ENCODE measurements at places on chromosomes 2 and 18. TPM values are rescaled to one million over a fixed set of nuclear protein-coding genes. Genes with fewer than 3 reads are reported as not detected.

Gene FSHR
- total RNA-seq: not detected

GRCh38 chr18:45277908-45278307, 337.4 kb upstream of the SLC14A2 start:
- no peak overlapping the region for H3K4me3 ChIP-seq
- no peaks in the 10 kb centered on the region for H3K4me1 ChIP-seq
- no peak for DNase-seq
- no peaks in the 10 kb centered on the region for H3K27me3 ChIP-seq

DNA sequence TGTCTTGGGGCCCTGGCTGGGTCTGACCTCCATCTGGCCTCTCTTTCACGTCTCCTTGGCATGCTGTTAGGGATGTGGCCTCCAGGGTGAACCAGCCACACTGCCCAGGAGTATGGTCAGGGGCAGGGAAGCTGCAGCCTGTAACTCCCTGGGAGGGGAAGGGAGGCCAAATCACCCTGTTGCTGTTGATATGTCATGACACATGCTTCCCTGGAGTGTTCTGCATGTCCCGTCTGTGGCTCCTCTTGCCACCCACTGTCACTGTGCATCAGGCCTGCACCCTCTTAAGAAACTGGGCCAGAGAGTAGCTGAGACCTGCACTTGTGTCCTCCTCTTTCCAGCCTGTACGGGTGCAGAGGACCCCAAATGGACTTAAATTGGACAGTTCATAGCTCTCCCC, 221.3 kb downstream of the FHOD3 start:
- H3K4me3 ChIP-seq: no peak overlapping the region
- H3K27ac ChIP-seq: no peak overlapping the region
- H3K36me3 ChIP-seq: no peaks in the 10 kb centered on the region
- H3K27me3 ChIP-seq: peaks cover 5% of the 10 kb centered on the region
- H3K4me1 ChIP-seq: no peaks in the 10 kb centered on the region
- DNase-seq: no peak

Gene MC5R
- total RNA-seq: not detected

GRCh38 chr2:221077251-221077650, 494.9 kb downstream of the EPHA4 start:
- H3K4me1 ChIP-seq: no peaks in the 10 kb centered on the region
- H3K27me3 ChIP-seq: peaks cover 8% of the 10 kb centered on the region
- no peak overlapping the region for H3K4me3 ChIP-seq
- H3K27ac ChIP-seq: no peak overlapping the region

GRCh38 chr2:116585669-116586327, 1228.7 kb upstream of the DDX18 start:
- H3K36me3 ChIP-seq: no peaks in the 10 kb centered on the region
- no peak overlapping the region for H3K27ac ChIP-seq
- no peaks in the 10 kb centered on the region for H3K4me1 ChIP-seq
- no peaks in the 10 kb centered on the region for H3K27me3 ChIP-seq
- no peak for DNase-seq
- no peak overlapping the region for H3K4me3 ChIP-seq

DNA sequence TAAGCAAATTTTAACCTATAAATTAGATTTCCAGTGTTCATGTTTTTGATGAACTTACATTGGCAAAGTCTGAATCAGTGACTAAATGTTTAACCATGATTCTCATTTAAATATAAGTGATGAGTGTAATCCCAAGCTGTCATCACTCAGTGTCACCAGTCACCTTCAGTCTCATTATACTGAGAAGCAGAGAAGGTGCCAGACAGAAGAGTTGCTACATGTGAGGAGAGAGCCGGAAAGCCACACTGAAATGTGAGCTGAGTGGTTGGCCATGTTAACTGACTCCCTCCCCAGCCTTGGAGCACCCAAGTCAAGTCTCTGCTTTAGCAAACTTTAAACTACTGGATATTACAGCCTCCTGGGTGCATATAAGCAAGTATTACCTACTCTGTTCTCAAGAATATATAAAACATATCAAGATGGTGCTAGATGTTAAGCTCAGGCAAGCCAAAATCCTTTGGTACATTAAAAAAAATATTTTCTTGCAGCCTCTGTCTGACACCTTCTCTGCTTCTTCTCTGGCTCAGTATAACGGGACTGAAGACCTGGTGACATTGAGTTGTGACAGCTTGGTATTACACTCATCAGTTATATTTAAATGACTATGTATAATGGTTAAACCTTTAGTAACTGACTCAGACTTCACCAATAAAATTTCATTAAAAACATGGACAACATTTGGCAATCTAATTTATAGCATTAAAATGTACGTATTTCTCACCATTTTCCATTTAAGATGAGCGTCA, 75.8 kb upstream of the MAP3K20 start:
- DNase-seq: no peak
- H3K4me1 ChIP-seq: no peaks in the 10 kb centered on the region
- no peak overlapping the region for H3K27ac ChIP-seq

Gene SDC1
- total RNA-seq: 0.67 TPM

GRCh38 chr2:26997394-26997793, 27.0 kb downstream of the MAPRE3 start:
- H3K4me1 ChIP-seq: no peaks in the 10 kb centered on the region
- no peak overlapping the region for H3K4me3 ChIP-seq
- H3K36me3 ChIP-seq: no peaks in the 10 kb centered on the region

- H3K36me3 ChIP-seq: no peaks in the 10 kb centered on the region
- no peaks in the 10 kb centered on the region for H3K4me1 ChIP-seq
- H3K27me3 ChIP-seq: no peaks in the 10 kb centered on the region
These were observed 37.5 kb upstream of the NPAS2 start for GRCh38 chr2:100782380-100782878.

Gene GKN1
- total RNA-seq: not detected

DNA sequence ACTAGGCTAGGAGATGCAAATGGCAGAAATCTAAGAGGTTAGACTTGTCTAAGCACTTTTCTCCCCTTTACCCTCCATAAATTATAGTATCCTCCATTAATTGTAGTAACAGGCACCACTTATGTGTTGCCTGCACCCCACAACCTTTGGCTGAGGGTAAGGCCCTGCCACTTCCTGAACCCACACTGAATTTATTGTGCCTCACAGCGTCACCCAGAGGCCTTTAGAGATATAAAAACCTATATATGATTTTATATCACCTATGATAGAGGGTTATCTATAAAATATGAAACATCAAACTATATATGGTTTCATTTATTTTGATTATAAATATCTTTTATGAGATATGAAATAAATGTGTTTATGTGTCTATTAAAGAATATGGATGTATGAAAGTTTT, 2.6 kb downstream of the UGT1A9 start:
- DNase-seq: no peak
- no peak overlapping the region for H3K27ac ChIP-seq
- H3K27me3 ChIP-seq: peaks cover 13% of the 10 kb centered on the region
- H3K4me1 ChIP-seq: no peaks in the 10 kb centered on the region
- no peaks in the 10 kb centered on the region for H3K36me3 ChIP-seq

DNA sequence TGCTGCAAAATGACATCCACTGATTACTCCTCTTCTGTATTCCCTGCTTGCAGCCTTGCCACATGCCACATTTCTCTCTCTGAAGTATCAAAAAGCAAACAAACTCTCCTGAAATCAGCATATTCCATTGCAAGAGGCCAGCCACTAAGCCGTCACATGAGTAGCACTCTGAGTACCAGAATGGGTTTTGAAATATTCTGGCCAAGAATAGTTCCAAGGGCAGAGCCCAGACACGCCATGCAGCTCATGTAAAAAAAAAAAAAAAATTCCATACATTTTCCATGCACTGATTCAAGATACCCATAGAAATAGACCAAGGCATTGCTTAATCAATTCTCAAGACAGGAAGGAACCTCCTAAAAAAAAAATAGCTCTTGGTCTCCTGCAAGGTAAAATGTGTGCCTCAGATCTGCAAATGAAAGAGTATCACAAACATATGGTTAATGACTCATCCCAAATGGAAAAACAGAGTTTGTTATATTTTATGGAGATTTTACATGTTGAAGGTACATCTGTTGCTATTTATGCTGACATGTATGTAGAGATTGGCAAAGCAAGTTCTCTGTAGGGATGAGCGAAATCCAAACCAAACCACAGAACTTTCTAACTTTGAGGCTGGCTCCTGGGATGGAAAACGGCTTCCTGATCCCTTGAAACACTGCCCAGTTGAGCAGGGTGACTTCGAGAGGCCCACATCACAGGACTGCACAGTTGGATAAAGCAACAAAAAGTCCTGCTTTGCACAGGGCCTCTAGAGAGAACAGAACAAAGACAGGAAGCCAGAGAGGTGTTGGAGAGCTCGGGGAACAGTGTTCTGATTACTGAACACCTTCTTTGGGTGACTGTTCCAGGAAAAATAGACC, 346.2 kb downstream of the ZNF521 start:
- H3K4me3 ChIP-seq: no peak overlapping the region
- H3K36me3 ChIP-seq: no peaks in the 10 kb centered on the region
- DNase-seq: no peak

GRCh38 chr2:113058998-113059960, at the start of gene IL36RN:
Gene IL36RN, plus strand, starts transcription at chr2:113059198. Its CDS starts 241 bp downstream, at chr2:113059439.
- H3K4me3 ChIP-seq: no peak within 1 kb of the TSS
- no peaks in the 10 kb centered on the region for H3K27me3 ChIP-seq
- peaks cover 11% of the 10 kb centered on the region for H3K36me3 ChIP-seq
- H3K4me1 ChIP-seq: peaks cover 11% of the 10 kb centered on the region
- no peak within 1 kb of the TSS for H3K27ac ChIP-seq
- no peak for DNase-seq

Gene RUFY4
- total RNA-seq: 1.8 TPM

DNA sequence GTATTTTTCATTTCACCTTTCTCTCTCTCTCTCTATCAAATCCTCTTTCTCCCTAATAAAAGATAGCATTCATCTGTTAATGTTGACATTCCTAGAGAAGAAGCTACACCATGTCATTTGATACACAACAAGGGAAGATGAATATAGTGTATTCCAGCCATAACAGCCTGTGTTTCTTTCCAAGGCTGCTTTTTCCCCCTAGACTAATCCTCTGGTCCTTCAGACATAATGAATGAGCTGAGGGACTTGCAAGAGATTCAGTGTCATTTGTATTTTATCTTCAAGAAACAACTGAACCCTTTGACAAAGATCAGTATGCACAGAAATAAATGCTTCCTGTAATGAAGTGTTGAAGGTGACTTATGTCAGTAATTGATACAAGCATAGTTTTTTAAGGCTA, 284.0 kb upstream of the NXPH2 start:
- H3K4me1 ChIP-seq: no peaks in the 10 kb centered on the region
- H3K4me3 ChIP-seq: no peak overlapping the region
- H3K27me3 ChIP-seq: no peaks in the 10 kb centered on the region
- DNase-seq: no peak
- H3K36me3 ChIP-seq: no peaks in the 10 kb centered on the region

Gene LIMS4
- total RNA-seq: 1.6 TPM

DNA sequence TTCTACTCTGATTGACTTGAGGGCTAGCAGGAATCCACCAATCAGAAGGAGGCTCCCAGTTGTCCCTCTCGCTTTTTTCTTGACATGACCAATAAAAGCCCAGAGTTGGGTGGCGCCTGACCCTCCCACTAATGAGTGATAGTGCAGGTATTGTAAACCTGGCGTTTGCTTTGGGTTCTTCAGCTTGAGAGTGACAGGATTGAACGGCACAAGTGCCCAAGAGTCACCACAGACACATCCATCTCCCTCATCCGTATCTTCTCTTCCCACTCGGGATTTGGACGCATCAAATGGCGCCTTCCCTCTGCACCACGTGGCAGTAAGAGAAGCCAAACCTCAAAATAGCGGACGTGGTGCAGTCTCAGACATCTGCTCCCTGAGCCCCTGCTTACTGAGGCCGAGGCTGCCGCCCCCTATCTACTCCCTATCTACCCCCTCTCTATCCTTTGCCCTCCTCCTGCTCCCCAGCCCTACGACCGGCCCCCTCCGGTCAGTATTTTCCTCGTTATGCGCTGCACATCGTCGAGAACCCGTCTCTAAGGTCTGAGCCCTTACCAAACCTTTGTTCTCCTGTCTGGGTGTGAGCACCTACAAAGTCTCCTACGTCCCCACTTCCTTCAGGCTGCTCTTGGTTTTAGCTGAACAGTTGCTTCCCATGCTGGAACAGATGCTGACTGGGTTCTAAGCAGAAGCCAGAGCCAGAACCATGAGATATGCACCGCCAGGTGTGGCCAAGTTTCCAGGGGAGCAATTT, 881 bp upstream of the FAM161A start:
- H3K4me3 ChIP-seq: peak overlapping the region; percentile 93
- peaks cover 17% of the 10 kb centered on the region for H3K4me1 ChIP-seq
- peaks cover 15% of the 10 kb centered on the region for H3K36me3 ChIP-seq
- H3K27me3 ChIP-seq: no peaks in the 10 kb centered on the region

DNA sequence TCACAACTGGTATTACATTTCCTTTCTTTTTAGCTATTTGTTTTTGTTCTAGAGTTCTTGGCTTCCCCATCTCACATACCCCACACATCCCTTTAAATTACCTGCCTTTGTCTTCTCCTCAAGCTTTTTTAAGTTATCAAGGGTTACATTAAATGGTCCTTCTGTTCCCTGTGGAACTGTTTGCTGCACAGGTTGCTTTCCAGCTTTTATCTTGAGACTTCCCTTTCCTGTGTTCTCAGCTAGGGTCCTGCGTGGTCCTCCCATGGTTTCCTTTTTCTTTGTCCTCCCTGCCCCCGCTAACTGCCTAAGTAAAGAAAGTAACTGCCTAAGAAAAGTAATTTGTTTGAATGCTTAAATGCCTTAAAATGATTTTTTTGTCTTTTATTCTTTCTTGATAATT, 66.8 kb downstream of the EPB41L5 start:
- H3K4me3 ChIP-seq: no peak overlapping the region
- peaks cover 22% of the 10 kb centered on the region for H3K36me3 ChIP-seq
- H3K27ac ChIP-seq: no peak overlapping the region
- no peaks in the 10 kb centered on the region for H3K4me1 ChIP-seq

DNA sequence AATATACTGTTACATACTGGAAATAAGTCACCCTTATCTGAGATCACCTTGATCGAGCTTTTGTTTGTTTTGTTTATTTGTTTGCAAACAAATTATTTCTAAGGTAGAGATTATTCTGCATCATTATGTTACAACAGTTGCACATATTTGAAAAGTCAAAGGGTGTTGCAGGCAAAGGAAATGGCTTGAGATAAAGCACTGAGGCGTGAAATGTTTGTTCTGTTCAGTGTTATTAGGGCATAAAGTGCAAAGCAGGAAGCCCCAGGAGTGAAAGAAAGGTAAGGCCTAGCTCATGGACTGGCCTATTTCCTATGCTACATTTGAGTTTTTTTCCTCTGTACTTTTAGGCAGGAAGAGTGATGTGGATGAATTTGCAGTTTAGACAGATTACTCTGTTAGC, 1815.6 kb upstream of the LRRTM1 start:
- H3K27ac ChIP-seq: no peak overlapping the region
- H3K36me3 ChIP-seq: no peaks in the 10 kb centered on the region
- DNase-seq: no peak
- H3K4me1 ChIP-seq: no peaks in the 10 kb centered on the region
- H3K4me3 ChIP-seq: no peak overlapping the region
- no peaks in the 10 kb centered on the region for H3K27me3 ChIP-seq

- H3K4me1 ChIP-seq: no peaks in the 10 kb centered on the region
- H3K27me3 ChIP-seq: no peaks in the 10 kb centered on the region
- H3K4me3 ChIP-seq: no peak overlapping the region
- no peak for DNase-seq
- no peak overlapping the region for H3K27ac ChIP-seq
These were observed 108.0 kb upstream of the UNC80 start for GRCh38 chr2:209663656-209664055.

GRCh38 chr2:239753401-239753837, 271.7 kb downstream of the NDUFA10 start:
- no peaks in the 10 kb centered on the region for H3K27me3 ChIP-seq
- no peak overlapping the region for H3K4me3 ChIP-seq
- H3K36me3 ChIP-seq: no peaks in the 10 kb centered on the region
- DNase-seq: no peak
- H3K27ac ChIP-seq: no peak overlapping the region
- H3K4me1 ChIP-seq: peaks cover 21% of the 10 kb centered on the region

Data from activated naive CD4-positive, alpha-beta T cell treated with anti-CD3 and anti-CD28 coated beads for 36 hours (primary cell).